ENCODE measurements at places on chromosomes 4 and X.
A peak's percentile ranks its signal among the peaks of the same experiment; 100 is the strongest.

DNA sequence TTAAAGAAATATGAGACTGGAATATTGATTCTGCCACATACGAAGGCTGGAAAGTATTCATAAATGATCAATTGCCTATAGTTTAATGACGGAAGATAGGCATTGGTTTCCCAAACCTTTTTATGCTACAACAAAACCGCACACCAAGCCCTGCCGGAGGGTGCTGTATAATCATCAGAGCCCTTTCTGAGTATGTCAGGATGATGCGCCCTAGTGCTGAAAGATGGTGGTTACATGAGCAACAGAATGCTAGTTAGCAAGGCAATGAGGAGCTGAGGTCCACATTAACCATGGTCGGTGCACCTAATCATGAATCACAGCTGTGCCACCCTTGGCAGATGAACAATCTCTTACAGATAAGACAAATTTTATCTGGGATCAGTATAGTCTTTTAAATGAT, 491.1 kb downstream of the PACRGL start:
- no peak for DNase-seq

DNA sequence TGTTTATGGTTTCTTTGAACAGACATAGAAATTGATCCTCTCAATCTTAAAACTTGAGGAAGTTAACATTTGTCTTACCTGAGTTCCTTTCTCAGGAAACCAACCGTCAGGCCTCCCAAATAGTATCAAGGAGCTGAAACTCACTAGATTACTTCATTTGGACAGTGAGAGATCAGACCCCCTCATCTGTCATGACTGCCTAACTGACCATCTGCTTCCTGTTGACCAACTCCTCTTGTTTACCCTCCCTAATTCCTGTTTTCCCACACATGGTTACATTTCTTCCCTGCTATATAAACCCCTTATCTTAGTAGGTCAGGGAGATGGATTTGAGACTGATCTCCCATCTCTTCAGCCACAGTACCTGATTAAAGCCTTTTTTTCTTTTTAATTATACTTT, 46.2 kb upstream of the NMU start:
- DNase-seq = no peak

GRCh38 chr4:81052119-81053068, 21.9 kb downstream of the BMP3 start:
- peak; percentile 21 for DNase-seq

GRCh38 chrX:36388901-36389300, 469.4 kb downstream of the CFAP47 start:
- no peak for DNase-seq

DNA sequence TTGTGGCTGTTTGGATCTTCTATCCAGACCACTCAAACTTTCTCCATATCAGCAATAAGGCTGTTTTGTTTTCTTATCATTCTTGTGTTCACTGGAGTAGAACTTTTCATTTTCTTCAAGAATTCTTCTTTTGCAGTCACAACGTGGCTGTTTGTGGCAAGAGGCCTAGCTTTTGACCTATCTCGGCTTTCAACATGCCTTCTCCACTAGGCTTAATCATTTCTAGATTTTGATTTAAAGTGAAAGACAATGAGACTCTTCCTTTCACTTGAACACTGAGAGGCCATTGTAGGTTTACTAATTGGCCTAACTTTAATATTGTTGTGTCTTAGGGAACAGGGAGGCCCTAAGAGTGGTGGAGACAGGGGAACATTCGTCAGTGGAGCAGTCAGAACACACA, 19.1 kb downstream of the FGF2 start:
- DNase-seq = no peak

- DNase-seq = no peak
These were observed 12.4 kb downstream of the PHKA2 start for GRCh38 chrX:18971506-18971905.

GRCh38 chr4:41072021-41072777, 142.1 kb downstream of the APBB2 start:
- DNase-seq = no peak

GRCh38 chrX:126338916-126339315, 172.8 kb upstream of the DCAF12L2 start:
- no peak for DNase-seq

DNA sequence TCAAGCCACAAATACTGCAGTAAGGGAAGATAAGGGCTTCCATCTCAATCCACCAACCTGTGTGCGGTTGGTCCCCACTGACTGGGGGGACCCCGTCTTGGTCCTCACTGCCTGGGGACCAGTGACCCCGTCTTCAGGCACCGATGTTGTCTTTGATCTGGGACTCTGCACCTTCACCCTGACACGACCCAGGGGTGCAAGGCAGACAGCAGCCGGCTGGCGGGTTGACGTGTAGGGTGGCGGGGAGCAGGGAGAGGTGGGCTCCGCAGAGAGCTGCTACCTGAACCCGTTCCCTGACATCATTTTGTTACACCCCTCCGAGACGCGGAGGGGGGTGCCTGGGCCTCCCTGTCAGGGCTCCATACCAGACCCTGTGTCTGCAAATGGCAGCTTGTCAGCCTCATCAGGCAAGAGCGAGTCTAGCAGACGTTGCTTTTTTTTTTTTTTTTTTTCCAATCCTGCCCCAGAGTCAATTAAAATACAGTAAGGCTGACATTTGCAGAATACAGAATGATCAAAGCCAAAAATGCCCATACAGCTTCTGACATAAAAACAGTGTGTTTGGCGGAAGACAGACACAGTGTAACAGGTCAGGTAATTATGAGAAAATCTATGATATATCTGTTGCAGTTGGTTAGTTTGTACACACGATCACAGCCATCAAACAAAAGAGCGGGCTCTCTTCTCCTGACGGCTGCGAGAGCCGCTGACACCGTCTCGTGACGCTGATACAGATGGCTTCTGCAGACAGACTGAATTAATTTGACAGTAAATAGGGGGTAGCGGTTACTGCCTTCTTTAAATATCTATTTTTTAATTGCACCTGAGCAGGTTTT, 118.6 kb downstream of the CRLF2 start:
- no peak for DNase-seq

DNA sequence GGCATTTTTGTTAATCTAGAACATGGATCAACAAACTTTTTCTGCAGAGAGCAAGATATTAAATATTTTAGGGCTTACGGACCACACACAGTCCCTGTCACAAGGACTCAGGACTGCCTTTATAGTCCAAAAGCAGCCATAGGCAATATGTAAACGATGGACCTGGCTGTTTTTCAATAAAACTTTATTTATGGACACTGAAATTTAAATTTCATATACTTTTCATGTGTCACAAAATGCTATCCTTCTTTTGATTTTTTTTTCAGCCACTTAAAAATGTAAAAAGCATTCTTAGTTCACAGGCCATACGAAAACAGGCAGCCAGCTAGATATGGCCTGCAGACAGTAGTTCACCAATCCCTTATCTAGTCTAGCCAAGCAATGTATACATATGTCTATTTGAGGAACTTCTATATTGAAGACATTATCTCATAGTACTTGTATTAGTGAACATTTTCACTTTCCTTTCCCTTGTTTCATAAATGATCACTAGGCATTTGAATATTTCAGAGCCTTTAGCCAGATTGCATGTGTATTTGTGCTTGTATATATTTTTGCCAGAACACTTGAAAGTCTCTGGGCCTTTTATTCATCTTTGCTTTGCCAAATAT, 350.9 kb downstream of the RPA4 start:
- DNase-seq = no peak

DNA sequence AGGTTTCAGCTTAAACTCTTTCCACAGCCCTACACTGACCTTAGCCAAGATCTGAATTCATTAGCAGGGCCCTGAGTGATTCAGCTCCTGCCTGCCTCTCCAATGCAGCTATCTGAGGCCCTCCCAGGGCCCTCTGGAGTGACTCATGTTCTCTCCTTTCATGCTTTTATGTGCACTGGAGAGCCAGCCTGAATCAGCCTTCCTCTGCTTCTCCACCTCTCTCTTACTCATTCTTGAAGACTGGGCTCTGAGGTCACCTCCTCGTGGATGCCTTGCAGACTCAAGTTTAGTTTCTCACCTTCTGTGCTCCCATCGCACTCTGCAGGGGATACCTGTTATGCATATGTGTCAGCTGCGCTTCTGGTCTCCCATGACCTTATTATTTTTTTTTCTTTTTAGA, 3.1 kb upstream of the OCIAD2 start:
- peak; percentile 30 for DNase-seq

DNA sequence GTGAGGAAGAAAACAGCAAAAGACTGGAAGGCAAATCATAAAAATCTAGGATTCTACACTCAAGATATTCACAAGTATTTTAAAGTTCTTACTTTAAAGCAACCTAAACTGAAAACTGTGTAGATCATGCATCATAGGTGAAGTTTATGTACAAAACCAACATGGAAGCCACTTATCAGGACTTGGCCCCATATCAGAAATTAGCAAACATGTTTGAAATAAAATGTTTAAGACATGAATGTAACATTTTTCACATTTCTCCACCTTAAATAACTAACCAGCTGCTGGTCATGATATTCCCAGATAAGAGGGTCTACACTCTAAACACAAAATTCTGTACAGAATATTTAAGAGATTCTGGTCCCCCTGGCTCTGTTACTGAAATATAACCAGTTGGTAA, 38.5 kb downstream of the APBB2 start:
- no peak for DNase-seq

DNA sequence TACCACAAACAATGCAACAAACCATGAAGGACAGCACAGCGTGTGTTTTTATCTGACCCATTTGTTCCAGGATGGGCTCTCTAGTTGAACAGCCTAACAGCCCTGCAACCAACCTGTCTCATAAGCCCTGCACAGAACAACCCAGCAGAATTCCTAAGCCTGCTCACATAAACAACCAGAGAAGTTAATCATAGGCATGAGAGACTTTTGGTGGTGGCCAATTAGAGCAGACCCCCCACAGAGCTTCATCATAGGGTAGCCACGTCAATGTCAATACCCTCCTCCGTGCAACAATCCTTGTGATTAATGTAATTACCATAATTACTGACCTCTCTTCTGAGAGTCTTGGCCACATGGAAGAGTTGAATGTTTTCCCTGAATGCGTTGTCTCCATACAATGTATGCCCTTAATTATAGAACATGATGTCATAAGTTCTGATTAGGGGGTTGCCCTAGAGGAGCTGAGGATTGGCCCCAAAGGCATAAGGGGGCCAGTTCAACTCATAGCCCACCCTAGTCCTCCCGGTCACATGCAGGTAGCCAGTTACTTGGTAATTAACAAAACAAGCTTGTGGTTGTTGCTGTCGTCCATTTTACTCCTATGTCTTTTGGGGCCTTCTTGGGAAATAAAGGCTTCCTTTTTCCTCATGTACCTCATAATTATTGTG, 92.7 kb downstream of the SYNPO2 start:
- DNase-seq = no peak

GRCh38 chrX:30690330-30690729, 37.1 kb downstream of the GK start:
- no peak for DNase-seq

DNA sequence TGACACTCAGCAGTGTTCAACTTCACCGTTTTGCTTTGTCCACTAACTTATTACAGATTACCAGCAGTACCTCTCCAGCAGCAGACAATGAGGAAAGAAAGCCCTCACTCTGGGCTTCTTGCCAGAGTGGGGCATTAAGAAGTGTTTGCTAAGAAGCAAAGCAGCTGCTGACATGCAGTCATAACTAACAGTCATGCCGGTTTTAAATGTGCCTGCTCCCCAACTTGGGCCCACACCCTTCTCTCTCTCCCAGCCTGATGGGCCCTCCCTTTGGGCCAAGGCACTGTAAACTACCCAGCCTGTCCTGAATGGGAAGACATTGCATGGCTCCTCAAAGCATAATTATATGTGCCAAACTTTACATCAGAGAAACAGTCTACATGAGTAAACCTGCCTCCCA, 54.6 kb upstream of the HHIP start:
- no peak for DNase-seq

GRCh38 chrX:2989565-2989964, 16.8 kb upstream of the ARSH start:
- no peak for DNase-seq

DNA sequence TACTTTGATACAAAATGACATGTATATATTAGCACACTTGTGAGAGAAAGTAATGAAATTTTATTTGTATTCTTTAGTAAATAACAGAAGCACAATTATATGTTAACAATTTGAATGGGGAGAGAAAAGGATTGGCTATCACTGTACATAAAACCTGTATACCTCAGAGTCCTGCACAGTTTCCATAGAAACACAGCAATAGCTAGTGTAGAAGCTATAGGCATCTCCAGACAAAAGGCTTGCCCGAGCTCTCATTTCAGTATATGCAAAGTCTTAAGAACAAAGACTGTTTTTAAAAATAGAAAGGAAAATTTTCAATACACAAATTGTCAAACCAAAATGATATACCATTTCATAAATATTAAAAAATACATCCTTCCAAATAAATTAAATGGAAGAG, 38.5 kb downstream of the GPM6A start:
- DNase-seq = no peak

DNA sequence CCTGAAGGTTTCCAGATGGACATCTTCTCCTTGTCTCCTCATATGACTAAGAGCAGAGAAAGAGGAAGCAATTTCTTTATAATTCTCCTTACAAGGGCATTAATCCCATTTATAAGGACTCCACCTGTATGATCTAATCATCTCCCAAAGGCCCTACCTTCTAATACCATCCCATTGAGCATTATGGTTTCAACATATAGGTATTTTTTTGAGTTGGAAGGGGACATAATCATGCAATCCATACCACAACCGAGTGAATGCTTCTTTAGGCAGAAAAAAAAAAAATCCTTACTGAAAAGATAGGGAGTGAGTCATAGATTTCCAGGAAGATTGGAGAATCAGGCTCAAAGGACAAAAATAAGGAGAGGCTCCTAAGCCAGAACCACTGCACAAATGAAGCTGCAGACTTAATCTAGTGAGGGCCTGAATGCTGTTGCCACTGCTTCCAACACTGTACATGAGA, 312.5 kb upstream of the HS3ST1 start:
- DNase-seq = no peak

GRCh38 chrX:2819345-2820135, 9.2 kb upstream of the GYG2 start:
- DNase-seq = no peak

- DNase-seq = no peak
These were observed 66.2 kb downstream of the AGA start for GRCh38 chr4:177376024-177376423.

- no peak for DNase-seq
These were observed 168.2 kb downstream of the DCTD start for GRCh38 chr4:182748949-182749348.

- DNase-seq = no peak
These were observed 73.1 kb downstream of the MTHFD2L start for GRCh38 chr4:74230902-74231499.

DNA sequence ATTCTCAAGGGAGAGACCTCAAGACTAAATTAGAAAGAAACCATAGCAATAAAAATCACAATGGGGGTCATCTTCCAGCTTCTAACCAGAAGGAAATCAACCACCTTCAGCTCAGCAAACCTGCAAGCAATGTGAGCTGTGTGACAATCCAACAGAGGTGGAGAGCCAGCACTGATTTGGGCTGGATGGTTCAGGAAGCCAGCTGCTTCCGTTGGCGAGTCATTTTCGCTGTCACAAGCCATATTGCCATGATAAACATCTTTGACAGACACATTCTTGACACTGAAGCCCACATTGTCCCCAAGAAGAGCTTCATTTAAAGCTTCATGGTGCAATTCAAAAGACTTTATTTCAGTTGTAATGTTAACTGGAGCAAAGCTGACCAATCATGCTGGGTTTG, 22.7 kb downstream of the F8A1 start:
- no peak for DNase-seq

Measured in stimulated activated CD4-positive, alpha-beta T cell treated with anti-CD3 and anti-CD28 coated beads, Interleukin-15, amount 100 ng/mL, for 1 hour (primary cell).